AG10803 (cell line): ENCODE measurements at places on chromosomes 3 and 15.
A peak's percentile ranks its signal among the peaks of the same experiment; 100 is the strongest.

DNA sequence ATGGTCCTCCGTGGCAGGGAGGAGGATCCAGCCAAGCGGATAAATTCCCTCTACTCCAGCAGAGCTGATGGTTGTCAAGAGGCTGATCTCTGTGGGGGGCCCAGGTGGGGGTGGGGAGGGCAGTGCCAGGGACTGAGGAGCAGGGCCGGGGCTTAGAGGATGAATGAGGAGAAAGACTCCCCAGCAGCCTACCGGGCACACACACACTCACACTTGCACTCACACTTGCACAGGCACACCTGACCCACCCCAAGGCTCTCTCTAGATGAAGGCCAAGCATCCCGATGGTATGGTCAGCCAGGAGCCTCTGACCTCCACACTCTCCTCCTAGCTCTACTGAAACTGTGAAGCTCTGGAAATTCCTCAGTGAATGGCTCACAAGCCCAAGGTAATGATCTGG, 131.3 kb upstream of the PRR20G start:
- DNase-seq: no peak

DNA sequence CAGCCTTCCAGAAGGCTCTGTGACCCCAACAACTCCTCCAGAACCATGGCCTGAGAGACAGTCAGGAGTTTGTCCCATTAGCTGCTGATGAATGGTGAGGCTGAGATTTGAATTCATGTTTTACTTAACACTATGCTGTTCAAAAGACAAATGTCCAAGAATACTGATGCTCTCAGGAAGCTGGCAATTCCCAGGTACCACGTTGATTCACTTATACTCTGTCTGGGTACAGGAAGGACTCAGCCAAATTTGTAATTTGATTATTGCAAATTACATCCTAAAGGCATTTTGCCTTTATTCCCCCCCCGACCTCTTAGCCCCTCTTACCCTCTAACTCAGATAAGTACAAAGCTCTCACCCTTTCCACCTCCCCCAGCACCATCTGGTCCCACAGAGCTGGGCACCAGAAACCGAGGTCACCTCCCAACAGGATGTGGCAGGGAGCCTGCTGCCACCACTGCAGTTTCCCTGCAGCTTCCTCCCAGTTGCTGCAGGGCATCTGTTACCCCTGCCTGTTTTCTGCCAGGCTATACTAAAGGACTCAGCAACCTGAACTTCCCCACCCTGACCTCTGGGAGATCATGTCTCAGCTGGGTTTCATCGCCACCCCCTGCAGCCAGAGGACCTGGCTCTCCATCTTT, 33.6 kb downstream of the EAF1 start:
- DNase-seq: no peak

- no peak for DNase-seq
Measured at GRCh38 chr3:113450911-113451310, 9.6 kb upstream of the CFAP44 start.

DNA sequence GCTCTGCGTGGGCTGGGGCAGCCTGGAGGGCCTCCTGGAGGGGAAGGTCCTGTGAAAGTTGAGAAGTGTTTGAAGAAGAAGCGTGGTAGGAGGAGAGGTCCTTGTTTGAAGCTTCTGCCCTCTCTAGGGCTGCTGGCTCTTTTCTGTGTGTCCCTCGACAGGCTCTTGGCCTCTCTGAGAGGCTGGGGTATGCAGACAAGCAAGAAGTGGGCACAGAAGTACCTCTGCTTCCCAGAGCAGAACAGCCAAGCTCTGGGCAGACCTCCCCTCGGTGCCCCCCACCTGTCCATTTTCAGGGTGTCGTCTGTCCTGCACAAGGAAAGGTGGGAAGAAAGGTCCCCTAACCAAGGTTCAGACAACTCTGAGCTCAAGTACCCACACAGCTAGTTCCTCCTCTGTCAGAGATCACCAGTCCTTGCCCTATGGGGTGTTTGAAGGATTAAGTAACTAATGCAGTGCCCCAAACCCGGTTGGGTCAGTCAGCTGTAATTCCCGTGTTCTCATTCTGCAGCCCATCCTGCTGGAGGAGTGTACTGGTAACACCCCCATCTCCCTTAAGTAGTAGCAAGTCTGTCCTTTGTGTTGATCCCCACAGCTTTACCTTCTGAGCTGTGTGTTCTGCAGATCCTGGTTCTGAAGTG, 6.3 kb downstream of the CSK start:
- DNase-seq: no peak

DNA sequence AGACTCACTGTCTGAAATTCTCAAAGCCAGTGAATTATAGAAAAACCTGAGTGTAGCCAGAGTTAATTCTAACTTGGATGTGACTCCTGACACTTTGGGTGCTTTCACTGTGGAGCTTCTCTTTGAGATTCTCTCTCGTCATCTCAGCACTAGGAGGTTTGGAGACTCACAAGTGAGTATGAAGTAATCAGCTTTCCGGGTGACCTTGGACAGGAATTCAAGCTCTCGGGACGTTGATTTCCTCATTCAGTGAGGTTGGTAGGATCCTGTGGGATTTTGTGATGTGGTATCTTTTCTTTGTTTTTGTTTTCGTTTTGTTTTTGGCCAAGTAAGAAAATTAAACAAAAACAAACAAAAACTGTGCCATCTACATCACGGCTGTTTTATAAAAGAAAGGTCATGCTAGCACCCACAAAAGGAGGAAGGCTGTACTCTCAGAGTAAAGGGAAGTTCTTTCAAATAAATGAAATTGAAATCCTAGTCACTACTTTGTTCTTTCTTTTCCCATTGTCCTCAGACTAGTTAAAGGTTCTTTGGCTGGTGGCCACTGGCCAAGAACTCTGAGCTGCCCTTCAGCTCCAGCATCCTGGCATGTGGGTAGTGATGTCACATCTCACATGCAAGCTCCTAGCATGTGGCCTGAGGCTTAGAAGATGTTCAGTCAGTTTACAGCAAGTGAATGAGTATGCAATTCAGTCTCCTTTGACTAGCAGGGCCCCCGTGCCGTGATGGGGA, 263.3 kb upstream of the TPM1 start:
- DNase-seq: peak; percentile 58

DNA sequence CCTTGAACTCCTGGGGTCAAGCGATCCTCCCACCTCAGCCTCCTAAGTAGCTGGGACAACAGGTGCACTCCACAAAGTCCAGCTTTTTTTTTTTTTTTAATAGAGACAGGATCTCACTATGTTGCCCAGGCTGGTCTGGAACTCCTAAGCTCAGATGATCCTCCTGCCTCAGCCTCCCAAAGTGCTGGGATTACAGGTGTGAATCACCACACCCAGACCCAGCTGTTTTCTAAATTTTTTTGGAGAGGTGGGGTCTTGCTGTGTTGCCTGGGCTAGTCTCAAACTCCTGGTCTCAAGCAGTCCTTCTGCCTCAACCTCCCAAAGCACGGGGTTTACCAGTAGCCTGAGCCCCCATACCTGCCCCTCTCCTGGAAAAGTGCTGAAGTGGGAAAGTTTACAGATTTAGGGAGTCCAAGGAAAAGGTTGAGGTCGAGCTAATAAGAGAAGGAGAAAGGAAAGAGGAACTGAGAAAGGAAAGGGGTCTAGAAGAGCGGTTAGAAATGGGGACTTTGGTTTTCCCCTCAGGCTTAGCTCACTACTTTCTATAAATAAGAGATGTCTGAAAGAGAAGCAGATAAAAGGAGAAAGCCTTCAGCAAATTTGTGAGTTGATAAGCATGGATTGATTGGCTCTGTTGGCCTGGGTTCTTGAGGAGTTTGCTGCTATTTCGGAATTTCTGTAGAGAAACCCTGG, 23.6 kb downstream of the UBE2E1 start:
- no peak for DNase-seq

- DNase-seq: no peak
Measured at GRCh38 chr3:42957573-42957972, 21.5 kb upstream of the GASK1A start.

GRCh38 chr3:20141851-20142250, 44.2 kb downstream of the SGO1 start:
- peak; percentile 36 for DNase-seq

DNA sequence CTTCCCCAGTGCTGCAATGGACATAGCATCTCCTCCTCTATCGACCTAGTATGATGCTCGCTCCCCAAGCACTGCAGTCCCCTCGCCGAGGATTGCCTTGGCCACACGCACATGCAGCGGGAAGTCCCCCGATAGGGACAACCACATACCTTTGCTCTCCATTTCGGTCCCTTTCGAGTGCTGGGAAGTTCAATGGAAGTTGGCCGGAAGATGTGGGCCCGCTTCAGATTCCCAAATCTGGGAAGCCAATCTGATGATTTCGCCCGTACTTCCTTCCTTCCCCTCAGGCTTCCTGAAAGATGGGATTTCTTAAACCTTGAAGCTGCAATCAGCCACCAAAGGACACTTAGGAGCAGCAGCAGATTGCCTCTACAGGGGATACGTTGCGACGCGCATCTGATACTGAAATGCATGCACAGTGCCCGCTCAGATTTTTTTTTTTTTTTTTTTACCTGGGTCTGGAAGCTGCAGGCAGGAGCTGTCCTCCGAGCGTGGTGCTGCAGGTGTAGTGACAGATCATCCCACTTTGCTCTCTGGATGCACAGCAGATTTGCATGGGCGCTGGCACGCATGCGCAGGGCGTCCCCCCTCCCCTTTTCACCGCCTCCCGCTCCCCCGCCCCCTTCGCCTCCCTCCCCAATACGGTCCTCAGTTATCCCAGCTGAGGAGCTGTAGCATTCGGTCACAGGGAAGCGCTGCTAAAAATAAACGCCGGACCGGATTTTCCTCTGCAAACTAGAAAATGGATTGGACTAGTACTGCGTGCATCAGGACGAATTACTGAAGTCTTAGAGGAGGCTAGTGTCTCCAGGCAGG, at the start of gene FGF12:
Gene FGF12, minus strand, starts transcription at position 510 of the 816 bp plus-strand sequence.
- peak; percentile 6 for DNase-seq

GRCh38 chr3:52429779-52430415, 15.0 kb downstream of the SEMA3G start:
- no peak for DNase-seq

- DNase-seq: peak; percentile 94
Measured at GRCh38 chr15:50353251-50353974, 1.6 kb downstream of the GABPB1 start.

- DNase-seq: peak; percentile 76
Measured at GRCh38 chr3:152737021-152737908, 97.7 kb upstream of the P2RY1 start.

DNA sequence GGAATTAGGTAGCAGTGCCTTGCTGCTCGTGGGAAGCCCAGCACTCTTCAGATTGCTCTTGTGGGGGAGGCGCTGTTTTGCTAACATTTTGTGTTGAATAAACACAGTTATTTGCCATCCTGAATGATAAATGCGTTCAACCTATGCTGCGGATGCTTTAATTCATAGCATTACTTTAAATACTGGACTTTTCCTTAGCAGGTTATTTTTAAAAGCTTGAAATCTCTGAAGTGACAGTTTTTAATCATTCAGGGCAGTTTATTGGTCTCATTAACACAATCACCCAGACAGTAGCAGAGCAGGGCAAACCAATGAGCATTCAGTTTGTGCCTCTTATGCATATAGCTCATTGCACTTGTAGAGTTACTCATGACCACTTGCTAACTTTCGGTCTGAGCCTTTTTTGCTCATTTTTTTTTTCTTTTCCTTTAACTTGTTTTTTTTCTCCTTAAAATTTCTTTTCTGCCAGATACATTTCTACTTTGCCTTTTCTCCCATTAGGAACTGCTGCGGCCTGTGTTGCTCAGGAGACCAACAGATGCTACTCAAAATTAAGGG, 5.2 kb downstream of the CACNA2D3 start:
- no peak for DNase-seq

GRCh38 chr3:148697306-148698189, at the start of gene AGTR1:
Gene AGTR1 (plus strand): TSS chr3:148697903. CDS start chr3:148741036, 43,133 bp downstream.
- DNase-seq: peak; percentile 21

GRCh38 chr15:63891079-63891767, 57.5 kb upstream of the HERC1 start:
- peak; percentile 65 for DNase-seq

DNA sequence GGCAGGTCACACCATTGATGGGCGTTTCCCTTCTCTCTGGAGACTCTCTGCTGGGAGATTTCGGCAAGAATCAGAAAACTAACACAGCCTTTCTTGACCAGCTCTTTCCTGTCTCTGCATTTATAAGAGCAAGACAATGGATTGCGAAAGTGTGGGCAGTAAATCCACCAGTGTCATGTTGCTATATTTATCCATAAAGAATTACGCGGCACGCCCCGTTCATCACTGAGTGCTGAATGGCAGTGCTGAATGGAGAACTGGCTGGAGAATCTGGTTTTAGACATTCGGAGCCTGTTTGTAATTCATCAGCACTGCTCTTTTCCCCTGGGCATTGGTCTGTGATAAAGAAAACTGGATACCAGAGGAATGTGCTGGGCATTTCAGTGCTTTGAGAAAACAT, 2.0 kb upstream of the CEMIP start:
- peak; percentile 96 for DNase-seq

- DNase-seq: no peak
Measured at GRCh38 chr3:1513662-1514061, 420.8 kb downstream of the CNTN6 start.

GRCh38 chr15:40282147-40282868, 556 bp downstream of the ANKRD63 start:
- DNase-seq: no peak

DNA sequence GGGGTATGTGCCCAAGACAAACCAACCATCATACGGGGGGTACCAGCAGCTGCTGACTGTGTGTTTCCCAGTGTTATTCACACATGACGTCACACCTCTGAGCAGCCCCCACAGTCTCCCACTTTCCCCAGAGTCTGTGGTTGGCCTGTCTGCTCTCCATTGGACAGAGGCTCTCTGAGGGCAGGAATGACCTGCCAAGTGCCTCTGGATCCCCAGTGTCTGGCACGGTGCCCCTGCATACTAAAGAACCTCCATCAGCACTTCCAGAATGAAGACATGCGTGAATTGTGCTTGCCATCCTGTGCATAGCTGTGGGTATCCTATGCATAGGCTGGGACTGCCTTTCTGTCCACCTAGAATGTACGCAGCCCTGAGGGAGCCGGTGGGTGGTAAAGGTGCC, 3.5 kb upstream of the CCDC9B start:
- peak; percentile 54 for DNase-seq

DNA sequence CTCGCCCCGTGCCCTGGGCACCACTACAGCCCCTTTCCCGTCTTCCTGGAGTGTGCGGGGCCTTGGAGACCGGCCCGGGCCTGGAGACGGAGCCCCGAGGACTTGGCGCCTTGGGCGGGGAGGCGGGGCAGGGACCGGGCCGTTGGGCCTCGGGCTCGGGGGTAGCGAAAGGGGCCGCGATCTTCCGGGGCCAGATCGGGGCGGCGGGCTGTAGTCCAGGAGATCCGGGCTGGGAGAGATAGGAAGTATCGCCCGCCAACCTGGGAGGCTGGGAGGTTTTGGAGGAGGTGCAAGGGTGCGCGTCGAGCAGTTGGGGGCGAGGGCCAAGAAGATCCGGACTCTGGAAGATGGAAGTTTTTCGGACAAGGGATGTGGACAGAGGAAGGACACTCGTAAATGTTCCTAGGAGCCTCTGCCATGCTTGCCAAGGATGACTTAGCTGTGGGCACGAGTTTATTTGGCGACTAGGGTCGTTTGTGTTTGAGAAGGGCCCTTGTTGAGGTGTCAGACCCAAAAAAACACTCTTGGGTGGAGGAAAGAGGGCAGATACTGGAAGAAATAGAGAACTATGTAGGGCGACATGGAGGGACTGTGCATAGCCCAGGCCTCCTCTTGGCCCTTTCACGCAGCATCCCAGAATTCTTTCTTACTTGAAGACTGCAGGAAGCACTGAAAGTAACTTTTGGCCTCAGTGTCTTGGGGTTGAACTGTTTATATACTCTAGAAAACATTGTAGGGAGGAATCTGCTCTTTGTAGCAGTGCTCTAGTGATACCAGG, 712 bp downstream of the RTF1 start:
- DNase-seq: peak; percentile 22
